CD4-positive, alpha-beta T cell treated with Interleukin-2 at 100 ng/mL for 4 hours (primary cell): ENCODE measurements at places on chromosomes 12 and 14.

DNA sequence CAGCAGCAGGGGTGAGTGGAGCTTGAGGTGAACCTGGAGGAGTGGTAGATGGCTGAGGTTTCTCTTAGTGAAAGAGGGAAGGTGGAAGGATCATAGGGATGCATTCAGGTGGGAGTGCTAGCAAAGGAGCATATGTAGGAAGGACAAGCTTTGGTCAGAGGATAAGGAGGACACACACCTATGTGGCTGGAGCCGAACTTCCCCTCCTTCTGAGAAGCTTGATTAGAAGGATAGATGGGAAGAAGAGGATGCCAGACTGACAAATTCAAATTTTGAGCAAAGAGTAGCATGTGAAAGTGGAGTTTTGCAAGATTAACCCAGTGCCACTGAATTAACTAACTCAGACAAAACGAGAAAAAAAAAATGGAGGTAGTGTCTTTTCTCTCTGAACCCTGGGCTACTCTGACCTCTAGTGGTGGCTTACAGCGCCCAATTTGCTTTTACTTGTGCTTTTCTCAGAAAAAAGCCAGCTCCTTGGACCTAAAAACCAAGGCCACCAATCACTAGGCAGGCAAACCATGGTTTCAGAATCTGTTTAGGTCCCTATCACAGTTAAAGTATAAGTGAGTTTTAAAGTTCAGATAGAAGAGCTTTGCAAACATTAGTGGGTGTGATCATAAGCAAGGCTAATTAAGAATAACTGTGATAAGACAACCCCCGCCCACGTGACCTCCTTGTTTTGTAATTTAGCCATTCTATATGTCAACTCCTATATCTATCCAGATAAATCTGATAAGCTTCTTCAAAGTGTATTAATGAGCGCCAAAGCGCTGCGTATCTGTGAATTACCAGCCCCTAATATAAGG is 15.5 kb downstream of the EMP1 start:
- DNase-seq: peak; percentile 81

- no peak for DNase-seq
Observed at GRCh38 chr12:82757059-82757458, 70.4 kb downstream of the TMTC2 start.

DNA sequence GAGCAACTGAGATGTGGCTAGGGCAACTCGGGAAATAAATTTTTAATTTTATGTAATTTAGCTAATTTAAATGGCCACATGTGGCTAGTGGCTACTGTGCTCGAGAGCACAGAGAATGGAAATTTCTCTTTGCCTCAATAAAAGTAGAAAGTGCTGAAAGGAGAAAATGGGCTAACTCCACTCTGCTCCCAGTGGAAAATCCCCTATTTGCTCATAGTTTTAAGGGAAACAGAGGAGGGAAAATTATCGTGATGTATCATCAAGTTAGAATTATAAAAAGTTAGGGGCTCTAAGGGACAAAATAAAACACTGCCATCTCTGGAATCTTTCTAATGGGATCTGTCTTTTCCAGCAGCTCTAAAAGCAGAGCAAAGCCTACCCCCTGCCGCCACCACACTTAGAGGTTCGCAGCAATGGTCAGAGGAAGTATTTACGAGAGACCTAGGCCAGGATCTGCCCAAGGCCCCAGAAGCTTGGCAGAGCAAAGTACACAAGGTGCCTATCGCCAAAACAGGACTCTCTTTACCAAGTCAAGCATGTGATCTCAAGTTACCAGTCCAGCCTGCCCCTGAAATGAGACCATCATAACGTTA is 220.7 kb downstream of the PPM1H start:
- DNase-seq: no peak

- no peak for DNase-seq
Observed at GRCh38 chr12:124144531-124145194, 150.2 kb upstream of the RFLNA start.

GRCh38 chr14:99971941-99972747 is 93.1 kb upstream of the EVL start:
- no peak for DNase-seq

- DNase-seq: no peak
Observed at GRCh38 chr14:50669441-50669986, 1.4 kb upstream of the SAV1 start.
